Fibroblast of gingiva (primary cell): ENCODE measurements at places on chromosomes 3 and 15.

GRCh38 chr3:2944628-2945027 is 165.5 kb downstream of the IL5RA start:
- DNase-seq: no peak

DNA sequence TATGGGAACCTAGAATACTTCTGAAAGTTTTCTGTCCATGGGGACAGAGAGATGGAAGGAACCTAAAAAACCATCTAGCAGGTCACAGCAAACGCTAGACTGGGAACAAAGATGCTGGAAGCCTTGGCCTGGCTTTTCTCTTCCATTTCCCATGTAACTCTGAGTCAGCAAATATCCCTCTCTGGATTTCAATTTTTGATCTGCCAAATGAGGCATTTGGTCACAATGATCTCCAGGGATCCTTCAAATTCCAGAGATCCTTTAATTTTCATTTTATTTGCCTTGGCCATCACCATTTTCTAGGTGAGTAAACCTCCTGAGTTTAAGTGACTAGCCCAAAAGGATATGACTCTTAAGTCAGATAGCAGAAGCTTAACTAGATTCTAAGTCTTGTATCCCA is 39.7 kb downstream of the RTP1 start:
- DNase-seq: no peak

DNA sequence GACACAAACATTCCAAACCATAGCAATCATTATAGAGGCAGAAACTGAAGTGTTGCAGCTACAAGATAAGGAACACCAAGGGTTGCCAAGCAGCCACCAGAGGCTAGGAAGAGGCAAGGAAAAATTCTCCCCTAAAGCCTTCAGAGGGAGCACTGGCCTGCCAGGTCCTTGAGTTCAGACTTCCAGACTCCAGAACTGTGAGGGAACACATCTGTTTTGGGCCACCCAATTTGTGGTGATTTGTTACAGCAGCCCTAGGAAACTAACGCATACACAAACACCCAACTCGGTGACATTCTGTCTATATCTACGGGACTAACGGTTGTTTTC is 54.6 kb downstream of the MB21D2 start:
- DNase-seq: no peak

DNA sequence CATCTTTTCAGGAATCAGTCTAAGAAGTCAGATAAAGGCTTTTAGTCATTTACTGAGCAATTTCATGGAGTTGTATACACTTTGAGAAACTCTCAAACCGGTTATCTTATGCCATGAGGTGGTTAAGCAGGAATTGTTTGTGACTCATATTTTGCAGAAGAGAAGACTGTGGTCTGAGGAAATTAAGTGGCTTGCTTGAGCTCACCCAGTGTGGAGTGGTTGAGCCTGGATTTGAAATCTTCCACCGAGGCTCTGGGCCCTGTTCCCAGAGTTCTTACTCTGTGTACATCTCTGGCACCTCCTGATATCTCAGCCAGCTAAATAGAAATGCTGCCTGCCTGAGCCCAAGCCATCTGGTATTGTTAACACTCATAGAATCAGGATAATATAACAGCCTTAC is 37.8 kb upstream of the BCL6 start:
- DNase-seq: peak; percentile 82

GRCh38 chr15:29268706-29269484 is 727 bp downstream of the NSMCE3 start:
- peak; percentile 30 for DNase-seq

DNA sequence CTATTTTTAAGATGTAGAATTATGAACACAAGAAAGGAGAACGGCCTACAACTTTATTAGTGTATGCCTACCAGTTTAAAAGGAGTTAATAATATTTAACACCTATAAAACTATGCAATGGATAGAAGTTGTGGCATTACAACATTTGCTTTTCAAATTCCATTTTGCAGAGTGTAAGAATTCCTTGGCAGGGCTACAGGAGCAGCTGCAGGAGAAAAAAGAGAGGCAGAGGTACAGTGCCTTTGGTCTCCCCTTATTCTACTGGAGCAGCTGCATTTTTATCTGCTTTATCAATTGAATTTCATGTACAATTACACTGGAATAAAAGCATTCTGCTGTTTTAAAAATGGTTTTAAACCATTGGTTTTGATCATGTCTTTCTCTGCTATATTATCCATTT is 145.7 kb upstream of the KCNH8 start:
- DNase-seq: no peak

DNA sequence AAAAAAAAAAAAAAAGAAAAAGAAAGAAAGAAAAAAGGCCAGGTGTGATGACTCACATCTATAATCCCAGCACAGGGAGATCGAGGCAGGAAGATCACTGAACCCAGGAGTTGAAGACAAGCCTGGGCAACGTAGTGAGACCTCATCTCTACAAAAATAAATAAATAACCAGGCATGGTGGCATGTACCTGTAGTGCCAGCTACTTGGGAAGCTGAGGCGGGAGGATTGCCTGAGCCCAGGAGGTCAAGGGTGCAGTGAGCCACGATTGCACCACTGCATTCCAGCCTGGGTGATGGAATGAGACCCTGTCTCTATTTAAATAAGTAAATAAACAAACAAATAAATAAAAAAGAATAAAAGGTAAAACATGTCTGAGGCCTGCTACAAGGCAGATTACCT is 39.3 kb upstream of the LACTB start:
- no peak for DNase-seq

DNA sequence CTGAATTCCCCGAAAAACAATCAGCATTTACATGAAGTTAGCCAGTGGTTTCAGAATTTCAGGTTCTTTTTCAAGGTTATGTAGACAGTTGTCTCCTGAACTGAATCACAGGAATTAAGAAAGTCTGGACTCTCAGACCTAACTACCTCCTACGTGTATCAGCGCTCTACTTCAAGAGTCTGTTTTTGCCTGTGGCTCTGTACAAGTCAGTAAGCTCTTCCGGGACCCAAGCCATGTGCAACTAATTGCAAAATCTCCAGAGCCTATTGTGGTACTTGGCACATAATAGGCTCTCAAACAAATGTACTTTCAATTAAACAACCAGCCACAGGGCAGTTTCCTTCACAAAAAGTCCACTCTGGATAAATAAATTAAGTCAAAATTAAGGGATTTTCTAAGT is 414.2 kb downstream of the PDCD6IP start:
- DNase-seq: peak; percentile 72

- no peak for DNase-seq
Observed at GRCh38 chr3:20352546-20353179, 166.7 kb upstream of the SGO1 start.

GRCh38 chr3:9800529-9800928 is 7.6 kb downstream of the ARPC4 start:
- no peak for DNase-seq

DNA sequence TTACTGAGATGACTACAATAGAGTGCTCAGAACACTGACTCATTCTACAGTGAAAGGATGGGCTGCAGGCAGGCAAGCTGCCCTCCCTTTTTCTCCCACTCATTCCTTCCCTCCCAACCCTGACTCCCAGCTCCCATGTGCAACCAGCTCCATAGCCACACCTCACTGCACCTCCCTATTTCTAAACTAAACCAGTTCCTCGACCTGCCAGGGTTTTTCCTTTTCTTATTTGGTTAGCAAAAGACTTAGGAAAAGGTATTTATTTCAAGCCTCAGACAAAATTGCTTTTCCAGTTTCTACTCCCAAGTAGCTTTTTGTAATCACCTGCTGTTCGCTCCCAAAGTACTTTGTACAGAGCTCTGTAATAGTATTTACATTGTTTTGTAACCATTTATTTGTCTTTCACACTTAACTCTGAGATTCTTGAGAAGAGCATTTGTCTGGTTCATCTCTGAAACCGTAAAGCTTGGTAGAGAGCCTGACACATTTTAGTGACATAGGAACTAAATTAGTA is 2.2 kb downstream of the AADAC start:
- DNase-seq: no peak

DNA sequence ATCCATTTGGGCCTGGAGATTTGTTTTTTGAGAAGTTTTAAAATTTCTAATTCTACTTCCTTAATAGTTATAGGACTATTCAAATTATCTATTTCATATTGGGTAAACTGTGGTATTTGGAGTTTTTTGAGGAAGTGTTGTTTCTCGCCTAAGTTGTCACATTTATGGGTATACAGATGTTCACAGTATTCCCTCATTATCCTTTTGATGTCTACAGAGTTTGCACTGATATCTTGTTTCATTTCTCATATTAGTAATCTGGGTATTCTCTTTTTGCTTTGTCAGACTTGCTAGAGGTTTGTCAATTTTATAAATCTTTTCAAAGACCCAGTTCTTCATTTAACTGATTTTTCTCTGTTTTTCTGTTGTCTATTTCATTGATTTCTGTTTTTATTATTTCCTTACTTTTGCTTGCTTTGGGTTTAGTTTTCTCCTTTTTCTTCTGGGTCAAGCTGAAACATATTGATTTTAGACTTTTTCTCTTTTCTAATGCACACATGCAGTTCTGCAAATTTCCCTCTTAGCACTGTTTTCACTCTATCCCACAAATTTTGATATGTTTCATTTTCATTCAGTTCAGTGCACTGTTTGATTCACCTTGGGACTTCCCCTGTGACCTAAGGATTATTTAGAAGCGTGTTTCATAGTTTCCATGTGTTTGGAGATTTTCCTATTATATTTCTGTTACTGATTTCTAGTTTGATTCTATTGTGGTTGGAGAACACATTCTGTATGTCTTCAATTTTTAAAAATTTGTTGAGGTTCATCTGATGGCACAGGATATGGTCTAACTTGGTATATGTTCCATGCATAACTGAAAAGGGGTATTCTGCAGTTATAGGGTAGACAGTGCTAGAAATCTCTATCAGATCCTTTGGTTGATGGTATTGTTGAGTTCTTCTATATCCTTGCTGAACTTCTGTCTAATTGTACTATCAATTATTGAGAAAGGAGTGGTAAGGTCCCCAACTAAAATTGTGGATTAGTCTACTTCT is 79.6 kb downstream of the SUMF1 start:
- no peak for DNase-seq

- no peak for DNase-seq
Observed at GRCh38 chr3:125238759-125239158, 26.2 kb upstream of the SLC12A8 start.

DNA sequence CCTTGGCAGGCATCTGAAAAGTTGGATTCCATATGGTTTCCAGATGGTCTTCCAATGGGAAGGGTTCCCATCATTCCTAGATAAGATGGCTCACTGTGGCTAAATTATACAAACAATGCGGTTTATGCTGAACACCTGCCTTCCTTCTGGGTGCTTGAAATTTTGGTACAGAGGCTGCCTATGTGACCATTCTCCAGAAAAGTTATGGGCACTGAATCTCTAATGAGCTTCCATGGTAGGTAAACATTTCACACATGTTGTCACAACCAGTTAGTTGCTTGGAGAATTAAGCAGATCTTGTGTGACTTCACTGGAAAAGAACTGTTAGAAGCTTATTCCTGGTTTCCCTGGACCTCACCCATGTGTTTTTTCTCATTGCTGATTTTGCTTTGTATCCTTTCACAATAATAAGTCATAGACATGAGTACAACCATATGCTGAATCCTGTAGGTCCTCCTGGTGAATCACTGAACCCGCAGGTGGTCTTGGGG is 30.1 kb downstream of the PLOD2 start:
- DNase-seq: peak; percentile 29

GRCh38 chr3:195818301-195818700 is 6.6 kb upstream of the MUC4 start:
- DNase-seq: no peak

DNA sequence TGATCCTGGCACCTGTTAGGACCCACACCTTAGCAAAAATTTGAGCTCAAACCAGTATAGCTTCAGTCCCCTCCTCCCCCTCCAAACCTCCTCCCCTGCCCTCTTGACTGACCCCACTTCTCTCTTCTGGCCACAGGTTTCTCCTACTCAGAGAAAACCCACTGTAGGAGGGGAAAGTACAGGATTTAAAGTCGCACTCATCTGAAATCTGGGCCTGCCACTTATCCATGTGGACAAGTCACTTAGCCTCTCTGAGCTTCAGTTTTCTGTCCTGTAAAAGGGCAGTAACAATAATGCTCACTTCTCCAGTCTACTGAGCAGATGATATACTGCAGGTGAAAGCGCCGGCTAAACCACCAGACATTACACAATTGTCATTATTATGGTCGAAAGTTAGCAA is 142.7 kb downstream of the MEGF11 start:
- DNase-seq: no peak

GRCh38 chr3:177694316-177694715 is 497.0 kb upstream of the TBL1XR1 start:
- peak; percentile 98 for DNase-seq

DNA sequence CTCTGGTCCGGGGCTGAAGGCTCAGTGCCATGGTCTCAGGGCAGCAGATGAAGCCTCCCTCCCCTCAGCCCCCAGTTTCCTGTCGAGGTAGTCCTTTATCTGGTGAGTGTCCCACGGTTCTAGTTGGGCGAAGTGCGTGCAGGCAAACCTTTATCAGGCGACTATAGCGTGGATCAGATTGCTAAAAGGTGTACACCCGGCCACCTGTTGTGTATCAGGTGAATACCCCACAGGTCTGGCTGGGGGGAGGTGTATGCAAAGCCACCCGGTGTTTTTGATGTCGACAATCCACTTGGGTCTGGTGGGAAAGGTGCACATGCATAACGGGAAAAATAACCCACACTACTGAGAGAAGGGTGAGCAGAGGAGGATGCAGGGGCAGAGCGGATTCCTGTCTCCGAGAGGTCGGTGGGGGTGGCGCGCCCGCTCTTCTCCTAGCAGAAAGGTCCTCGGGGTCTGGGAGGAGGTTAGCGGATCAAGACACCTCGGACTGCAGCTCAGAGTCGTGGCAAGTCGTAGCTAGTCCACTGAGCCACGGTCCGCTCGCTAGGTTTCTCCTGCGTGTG is 507 bp downstream of the SLC12A6 start:
- no peak for DNase-seq
